ENCODE measurements at places on chromosomes 6 and 20. TPM values are rescaled to one million over a fixed set of nuclear protein-coding genes. Genes with fewer than 3 reads are reported as not detected.

- no peaks in the 10 kb centered on the region for H3K4me1 ChIP-seq
- no peaks in the 10 kb centered on the region for H3K36me3 ChIP-seq
- H3K27me3 ChIP-seq = no peaks in the 10 kb centered on the region
- DNase-seq = peak; percentile 67
Observed at GRCh38 chr6:27176523-27177484, 70.7 kb upstream of the PRSS16 start.

DNA sequence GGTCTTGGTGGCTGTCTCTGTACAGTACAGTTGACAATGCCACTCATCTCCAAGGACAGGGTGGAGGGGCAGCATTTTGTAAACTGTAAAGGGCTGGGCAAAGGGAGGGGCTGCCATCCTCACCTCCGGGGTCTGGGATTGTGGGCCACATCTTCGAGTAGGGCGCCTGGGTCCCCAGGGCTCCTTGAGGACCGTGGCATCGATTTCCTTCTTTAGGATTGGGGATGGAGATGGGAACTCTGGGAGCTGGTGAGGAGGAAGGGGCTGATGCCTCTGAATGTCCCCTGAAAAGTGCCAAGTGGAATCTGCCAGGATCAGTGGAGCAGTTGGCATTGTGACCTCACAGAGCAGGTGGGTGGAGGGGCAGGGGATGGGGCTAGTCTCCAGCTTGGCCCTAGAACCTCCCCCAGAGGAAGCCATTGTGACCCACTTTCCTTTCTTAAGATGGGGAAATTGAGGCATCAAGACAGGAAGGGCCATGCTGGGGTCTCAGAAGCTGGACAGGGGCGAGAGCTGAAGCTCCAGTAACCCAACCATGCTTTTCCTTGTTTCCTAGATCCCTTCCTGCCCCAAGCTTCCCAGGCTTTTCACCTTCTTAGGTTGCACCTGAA is at the start of gene SUN5:
Gene SUN5, minus strand, starts transcription at position 293 of the 611 bp plus-strand sequence. Its CDS starts 93 bp downstream, at position 200.
- H3K27me3 ChIP-seq = no peaks in the 10 kb centered on the region
- H3K27ac ChIP-seq = no peak within 1 kb of the TSS
- no peaks in the 10 kb centered on the region for H3K36me3 ChIP-seq
- DNase-seq = no peak

- H3K4me3 ChIP-seq = no peak overlapping the region
- H3K27me3 ChIP-seq = peaks cover 7% of the 10 kb centered on the region
- H3K4me1 ChIP-seq = no peaks in the 10 kb centered on the region
- DNase-seq = peak; percentile 55
- no peak overlapping the region for H3K27ac ChIP-seq
Observed at GRCh38 chr6:137165375-137166246, 7.8 kb downstream of the IL22RA2 start.

DNA sequence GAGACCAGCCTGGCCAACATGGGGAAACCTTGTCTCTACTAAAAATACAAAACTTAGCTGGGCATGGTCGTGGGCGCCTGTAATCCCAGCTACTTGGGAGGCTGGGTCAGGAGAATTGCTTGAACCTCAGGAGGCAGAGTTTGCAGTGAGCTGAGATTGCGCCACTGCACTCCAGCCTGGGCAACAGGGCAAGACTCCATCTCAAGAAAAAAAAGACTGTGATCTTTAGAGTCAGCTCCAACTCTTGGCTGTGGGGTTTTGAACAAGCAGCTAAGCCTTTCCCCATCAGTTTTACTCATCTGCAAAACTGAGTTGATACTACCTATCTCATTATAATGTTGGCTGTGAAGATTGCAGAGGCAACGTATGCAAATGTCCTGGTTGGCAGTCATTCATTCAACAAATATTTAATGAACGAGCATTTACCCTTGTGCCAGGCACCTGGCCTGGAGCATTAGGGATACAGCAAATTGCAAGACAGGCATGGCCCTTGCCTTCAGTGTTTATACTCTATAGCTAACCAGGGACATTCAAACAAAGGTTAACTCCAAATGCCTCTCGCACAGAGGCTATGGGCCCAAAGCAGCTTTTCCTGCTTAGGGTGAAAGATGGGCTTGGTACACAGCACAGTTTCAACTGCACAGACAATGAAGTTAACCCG is 37.8 kb downstream of the ILRUN start:
- no peak for DNase-seq
- H3K36me3 ChIP-seq = no peaks in the 10 kb centered on the region
- H3K4me3 ChIP-seq = no peak overlapping the region
- H3K27ac ChIP-seq = peak overlapping the region; percentile 98
- H3K27me3 ChIP-seq = no peaks in the 10 kb centered on the region

DNA sequence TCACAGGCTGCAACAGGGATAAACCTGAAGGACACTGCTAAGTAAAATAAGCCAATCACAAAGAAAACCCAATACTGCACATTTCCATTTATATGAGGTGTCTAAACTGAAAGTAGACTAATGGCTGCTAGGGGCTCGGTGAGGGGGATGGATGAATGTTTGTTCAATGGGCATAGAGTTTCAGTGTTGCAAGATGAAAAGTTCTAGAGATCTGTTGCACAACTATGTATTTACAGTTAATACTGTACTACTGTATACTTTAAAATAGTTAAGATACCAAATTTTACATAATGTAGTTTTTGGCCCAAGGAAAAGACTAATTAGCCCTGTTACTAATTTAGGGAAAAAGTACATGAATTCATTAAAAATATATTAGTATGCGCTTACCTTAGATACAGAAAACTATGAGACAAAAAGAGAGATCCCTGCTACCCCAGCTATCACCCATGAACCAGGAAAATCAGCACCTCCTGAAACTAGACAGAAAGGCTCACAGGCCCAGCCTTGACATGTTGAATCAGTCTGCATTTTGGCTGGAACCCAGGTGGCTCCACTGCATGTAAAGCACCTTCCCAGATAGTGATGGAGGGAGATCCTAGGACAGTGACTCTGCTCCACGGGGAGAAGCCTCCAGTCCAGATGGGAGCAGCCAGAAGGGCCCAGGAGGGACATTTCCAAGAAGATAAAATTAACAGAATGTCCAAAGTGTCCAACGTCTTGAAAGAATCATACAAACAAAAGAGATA is 16.1 kb downstream of the HLA-F start:
- H3K4me3 ChIP-seq = no peak overlapping the region
- H3K27ac ChIP-seq = no peak overlapping the region
- no peaks in the 10 kb centered on the region for H3K36me3 ChIP-seq

GRCh38 chr6:139066080-139066479 is 37.5 kb downstream of the ABRACL start:
- DNase-seq = no peak
- H3K27me3 ChIP-seq = no peaks in the 10 kb centered on the region
- H3K36me3 ChIP-seq = no peaks in the 10 kb centered on the region
- H3K4me3 ChIP-seq = no peak overlapping the region
- H3K27ac ChIP-seq = no peak overlapping the region
- H3K4me1 ChIP-seq = no peaks in the 10 kb centered on the region

Gene DNAH8
- total RNA-seq = not detected

DNA sequence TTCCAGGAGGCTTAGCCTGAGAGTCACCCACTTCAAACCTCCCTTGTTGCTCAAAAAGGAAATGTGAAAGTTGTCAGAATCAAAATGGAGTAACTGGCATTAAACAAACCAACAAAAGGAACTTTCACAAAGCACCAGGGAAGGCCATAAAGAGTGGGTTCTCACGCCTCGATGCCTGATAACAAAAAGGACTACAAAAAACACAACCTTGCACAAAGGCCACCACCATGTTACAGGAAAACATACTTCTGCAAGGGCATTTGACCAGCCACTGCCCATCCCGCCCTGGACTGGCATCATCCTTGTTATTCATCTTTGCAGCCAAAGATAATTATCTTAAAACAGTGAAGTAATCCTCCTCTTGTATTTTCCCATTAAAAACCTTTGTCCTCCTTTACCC is 34.8 kb downstream of the RNASET2 start:
- H3K36me3 ChIP-seq = no peaks in the 10 kb centered on the region
- no peaks in the 10 kb centered on the region for H3K4me1 ChIP-seq
- H3K27ac ChIP-seq = no peak overlapping the region
- no peak for DNase-seq

DNA sequence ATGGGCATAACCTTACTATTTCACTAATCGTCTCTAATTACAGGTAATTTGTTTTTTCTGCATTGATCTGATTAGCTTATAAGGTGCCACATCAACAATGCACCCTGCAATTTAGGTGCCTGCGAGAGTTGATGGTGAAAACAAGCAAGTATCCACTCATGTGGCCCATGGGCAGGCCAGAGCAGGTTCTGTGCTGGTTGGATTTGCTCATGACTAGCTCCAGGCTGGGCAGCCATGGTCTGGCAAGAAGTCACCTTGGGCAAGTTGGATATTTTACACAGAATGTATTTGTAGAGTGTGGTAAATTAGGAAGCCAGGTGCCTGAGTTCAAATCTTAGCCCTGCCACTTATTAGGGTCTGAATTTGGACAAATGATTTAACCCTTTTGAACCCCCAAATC is 25.3 kb downstream of the RAB44 start:
- no peak for DNase-seq
- H3K4me3 ChIP-seq = no peak overlapping the region
- no peaks in the 10 kb centered on the region for H3K27me3 ChIP-seq
- H3K27ac ChIP-seq = no peak overlapping the region

GRCh38 chr6:147922799-147923198 is 414.3 kb downstream of the SAMD5 start:
- H3K36me3 ChIP-seq = no peaks in the 10 kb centered on the region
- H3K4me3 ChIP-seq = no peak overlapping the region
- no peak for DNase-seq
- no peaks in the 10 kb centered on the region for H3K4me1 ChIP-seq
- H3K27me3 ChIP-seq = no peaks in the 10 kb centered on the region
- no peak overlapping the region for H3K27ac ChIP-seq
